ENCODE measurements at places on chromosomes 3 and 15.
A peak's percentile ranks its signal among the peaks of the same experiment; 100 is the strongest.

- no peak for DNase-seq
Observed at GRCh38 chr15:66631616-66632263, 65.9 kb upstream of the LCTL start.

GRCh38 chr3:11091088-11091590 is 63.2 kb upstream of the HRH1 start:
- DNase-seq, result no peak

DNA sequence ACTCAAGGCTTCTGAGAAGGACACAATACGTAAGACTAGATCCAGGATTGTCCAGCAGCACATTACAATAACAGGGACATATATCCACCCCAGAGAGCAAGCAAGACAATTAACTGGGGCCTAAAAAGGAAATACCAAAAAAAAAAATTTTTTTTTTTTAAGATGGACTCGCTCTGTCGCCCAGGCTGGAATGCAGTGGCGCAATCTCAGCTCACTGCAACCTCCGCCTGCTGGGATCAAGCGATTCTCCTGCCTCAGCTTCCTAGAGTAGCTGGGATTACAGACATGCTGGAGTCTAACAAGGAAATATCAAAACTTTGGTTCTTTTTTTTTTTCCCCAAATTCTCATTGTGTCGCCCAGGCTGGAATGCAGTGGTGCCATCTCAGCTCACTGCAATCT is 28.8 kb upstream of the IMPDH2 start:
- no peak for DNase-seq

DNA sequence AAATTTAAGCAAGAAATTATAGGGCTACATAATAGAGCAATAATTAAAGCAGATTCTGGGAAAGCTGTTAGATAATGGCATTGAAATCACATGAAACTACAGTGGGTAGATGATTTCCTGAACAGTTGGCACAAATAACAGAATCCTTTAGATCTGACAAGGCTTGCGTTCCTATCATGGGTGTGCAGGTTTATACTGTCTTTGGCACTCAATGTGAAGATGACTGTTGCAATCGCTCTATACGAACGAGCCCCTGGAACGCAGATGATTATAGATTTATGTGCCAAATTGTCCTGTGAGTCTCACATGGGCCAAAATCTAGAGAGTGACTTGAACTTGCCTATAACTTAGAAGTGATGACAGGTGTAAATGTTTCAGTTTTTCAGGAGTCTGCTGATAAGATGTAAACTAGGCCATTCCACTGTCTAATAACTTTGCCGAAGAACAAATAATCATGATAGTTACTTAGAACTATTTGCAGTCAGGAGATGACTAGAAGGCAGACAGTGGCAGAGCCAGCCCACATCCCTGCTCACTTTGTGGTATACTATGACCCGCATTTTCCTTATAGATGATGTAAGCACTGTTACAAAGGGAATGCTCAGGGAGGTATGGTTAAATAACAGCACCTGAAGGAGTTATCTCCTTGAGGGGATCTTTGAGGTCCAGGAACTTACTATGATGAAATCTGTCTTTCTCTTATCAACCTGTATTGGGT is 30.5 kb upstream of the TRPC1 start:
- no peak for DNase-seq

DNA sequence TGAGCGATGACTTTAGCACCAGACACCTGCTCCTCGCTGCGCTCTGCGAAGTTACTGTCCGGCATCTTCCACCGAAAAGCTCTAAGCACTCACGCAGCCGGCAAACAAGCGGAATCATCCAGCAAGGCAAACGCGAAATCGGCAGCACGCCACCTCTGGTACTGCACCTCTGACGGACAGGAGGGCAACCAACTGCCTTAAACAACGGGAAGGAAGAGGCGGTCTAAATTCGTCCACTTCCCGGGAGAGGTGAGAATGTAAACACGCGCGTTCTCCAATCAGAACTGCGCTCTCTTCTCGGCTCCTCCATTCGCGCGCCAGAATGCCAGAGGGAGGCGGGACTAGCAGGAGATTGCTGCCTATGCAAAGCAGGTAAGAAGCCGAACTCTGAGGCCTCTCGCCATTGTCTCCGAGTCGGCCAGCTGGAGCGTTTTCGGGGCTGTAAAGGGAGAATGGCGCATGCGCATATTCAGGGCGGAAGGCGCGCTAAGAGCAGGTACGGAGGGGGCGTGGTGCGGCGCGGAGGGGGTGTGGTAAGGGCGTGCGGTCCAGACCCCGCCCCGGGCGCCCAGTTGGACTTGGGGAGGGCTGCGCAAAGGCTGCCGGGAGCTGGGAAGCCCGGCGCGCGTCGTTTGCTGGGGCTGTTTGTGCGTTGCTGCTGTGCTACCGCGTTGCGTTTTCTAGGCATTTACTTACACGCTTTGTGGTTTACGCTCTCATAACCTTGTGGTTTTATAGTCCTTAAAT is at the start of the genes BTD and HACL1:
Gene BTD, plus strand, starts transcription at position 347 of the 747 bp plus-strand sequence. CDS start 33,695 bp downstream, outside the sequence.
Gene HACL1, minus strand, starts transcription at position 171 of the 747 bp plus-strand sequence. Its CDS starts 106 bp downstream, at position 65.
- DNase-seq, result peak; percentile 99

DNA sequence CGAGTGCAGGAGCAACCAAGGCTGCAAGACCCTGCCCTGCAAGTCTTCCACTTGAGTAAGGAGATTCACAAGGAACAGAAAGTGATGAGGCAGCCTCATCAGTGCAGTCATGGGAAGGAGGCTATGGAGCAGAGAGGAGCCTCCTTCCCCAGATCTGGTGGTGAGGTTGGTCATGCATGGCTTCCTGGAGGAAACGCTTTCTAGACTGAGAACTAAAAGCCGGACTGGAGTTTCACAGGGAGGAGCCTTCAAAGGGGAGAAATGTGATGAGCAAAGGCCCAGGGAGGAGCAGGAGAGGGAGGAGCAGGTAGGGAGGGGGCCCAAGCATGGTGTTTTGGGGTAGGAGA is 139.9 kb downstream of the SRGAP3 start:
- DNase-seq, result no peak

DNA sequence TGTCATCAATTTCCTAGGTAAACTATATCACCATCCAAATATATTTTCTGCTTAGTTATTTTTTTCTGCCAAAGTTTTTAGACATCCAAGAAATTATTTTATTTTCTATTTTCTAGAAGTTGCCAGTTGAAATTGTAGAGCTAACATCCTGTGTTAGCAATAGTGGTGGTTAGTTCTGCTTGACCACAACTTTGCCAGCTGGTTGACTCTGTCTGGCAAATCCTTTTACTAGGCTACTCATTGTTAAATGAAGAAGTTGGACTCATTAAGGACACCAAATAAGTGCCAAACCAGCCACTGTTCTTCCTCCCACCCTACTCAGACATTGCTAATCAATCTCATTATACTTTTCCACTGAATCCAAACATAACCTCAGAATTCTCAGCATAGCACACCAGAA is 15.4 kb upstream of the CRBN start:
- DNase-seq, result no peak

GRCh38 chr3:23438657-23439056 is 235.5 kb downstream of the UBE2E2 start:
- DNase-seq, result no peak

GRCh38 chr3:123386477-123387040 is 62.3 kb downstream of the ADCY5 start:
- DNase-seq, result no peak

DNA sequence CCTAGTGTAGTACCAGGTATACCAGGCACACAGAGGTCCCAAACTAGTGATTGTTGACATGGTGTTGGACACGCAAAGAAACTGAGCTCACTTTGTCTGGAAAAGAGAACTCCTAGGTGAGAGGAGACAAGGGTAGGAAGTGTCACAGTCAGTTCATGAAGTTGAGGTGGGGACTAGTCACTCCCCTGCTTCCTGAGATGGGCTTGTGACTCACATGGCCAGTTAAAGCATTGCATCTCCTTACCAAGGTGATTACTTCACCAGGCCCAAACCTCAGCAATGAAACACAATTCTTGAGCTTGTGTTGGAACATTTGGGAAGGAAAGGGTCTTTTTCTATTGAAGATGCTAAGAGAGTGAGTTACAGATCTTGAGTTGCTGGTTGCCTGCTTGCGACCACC is 49.2 kb upstream of the RAD18 start:
- no peak for DNase-seq

DNA sequence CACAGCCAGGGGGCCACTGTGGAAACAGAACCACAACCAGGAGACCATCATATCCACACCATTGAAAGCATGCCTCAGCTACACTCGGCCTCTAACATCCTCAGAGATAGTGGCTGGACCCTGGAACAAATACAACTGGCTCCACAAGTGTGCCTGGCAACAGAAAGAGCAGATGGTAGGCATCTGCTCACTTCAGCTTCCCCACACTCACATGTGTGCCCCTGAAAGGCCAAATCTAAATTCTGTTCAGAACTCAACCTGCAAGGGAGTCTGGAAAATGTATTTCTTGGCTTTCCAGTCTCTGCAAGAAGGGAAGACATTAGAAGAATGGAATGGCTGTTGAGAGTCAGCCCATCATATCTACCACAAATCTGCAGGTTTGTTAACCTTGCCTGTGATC is 54.7 kb upstream of the CTNNB1 start:
- DNase-seq, result no peak

DNA sequence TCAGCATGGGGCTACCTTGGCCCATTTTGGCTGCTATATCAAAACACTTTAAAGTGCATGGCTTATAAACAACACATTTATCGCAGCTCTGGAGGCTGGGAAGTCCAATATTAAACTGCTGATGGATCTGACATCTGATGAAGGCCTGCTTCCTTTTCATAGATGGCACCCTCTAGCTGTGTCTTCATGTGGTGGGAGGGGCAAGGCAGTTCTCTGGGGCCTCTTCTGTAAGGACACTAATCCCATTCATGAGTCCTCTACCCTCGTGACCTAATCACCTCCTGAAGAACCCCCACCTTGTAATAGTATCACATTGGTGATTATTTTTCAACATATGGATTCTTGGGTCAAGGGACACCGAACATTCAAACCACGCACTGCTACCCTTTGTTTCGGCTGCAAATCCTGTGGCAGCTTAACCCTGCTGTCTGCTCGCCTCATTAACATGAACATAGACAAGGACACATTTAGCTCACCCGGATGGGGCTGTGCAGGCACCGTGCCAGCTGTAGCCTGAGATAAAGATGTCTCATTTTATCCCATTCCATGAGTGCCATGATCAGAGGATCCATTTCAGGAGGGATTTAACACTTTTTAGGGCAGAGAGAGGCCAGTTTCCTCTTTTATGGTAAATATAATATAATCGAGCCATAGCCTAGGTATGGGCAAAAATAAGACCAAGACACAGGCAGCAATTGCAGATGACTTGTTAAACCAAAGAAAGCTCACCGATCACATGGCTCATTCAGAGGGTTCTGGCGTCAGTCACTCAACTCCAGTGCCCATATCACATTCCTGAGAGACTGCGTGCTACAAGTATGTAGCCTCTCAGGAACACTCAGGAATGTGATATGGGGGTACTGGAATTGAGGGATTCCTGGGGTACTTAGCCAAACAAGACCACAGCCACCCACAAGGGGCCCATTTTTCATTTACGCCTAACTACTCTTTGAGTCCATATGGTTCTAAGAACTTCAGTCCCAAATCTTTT is 251.1 kb upstream of the ST8SIA2 start:
- no peak for DNase-seq

DNA sequence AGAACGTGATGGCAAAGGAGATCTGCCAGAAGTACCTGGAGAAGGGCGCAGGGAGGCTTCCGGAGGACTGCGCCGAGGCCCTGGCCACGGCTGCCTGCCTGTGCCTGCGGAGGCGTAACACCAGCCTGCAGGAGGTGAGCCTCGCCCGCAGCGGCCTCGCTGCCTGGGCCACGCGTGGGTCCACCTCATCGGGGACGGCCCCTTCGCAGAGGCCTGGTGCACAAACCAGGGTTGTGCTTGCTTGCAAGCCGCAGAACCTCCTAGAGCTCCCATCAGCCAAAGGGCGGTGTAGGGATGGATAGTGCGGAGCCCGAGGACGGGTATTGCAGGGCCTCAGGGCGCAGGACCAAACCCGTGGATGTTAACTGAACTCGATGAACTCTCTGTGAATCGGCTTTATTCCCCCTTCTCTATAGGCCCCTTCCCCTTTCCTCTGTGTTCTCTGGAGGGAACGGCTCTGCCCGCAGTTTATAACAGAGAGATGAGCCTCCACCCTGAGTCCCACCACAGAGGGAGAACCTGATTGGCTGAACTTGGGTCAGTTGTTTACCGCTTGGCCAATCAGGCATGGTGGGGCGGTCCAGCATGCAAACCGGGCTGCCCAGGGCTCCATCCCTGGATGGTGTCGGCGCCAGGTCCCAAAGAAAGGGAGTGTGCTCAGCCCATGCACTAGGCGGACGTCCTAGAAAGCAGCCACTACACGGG is 13.6 kb upstream of the TATDN2 start:
- DNase-seq, result no peak

DNA sequence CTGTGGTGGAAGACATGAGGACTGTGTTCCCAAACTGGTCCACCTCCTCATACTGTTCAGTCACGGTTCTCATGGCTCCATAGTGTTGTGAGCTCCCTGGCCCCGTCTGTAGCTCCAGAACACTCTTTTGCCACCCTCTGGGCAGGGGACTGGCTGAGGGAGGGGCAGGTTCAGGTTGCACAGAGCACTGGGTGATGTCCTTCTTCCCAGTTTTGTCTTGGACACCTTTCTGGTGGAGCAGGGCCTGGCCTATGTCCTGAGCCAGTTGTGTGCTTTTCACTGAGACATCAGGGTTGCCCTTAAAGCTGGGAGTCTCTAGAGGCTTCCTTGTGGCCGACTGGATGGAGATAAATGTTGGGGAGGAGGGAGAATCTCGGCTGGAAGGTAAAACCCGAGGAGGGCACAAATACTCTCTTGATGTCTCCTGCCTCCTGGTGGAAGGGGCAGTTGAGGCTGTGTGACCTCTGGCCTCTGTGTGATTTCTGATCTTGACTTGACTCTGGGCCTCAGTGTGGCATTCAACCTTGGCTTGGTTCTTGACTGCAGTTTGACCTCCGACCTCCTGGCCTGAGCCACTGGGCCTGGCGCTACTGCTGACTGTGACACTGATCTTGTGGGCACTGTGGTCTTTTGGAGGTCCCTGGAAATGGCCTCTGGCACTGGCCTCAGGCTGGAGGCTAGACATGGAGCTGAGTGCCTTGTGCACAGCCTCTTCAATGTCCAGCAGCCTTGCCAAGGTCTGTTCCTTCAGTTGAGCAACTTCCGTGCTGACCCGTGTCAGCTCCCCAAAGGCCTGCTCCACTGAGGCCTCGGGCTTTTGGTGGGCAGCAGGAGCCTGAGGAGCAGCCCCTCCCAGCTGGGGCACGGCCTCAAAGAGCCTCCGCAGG is 8.1 kb downstream of the XIRP1 start:
- DNase-seq, result no peak

GRCh38 chr3:16066975-16067374 is 107.5 kb upstream of the GALNT15 start:
- DNase-seq, result no peak

DNA sequence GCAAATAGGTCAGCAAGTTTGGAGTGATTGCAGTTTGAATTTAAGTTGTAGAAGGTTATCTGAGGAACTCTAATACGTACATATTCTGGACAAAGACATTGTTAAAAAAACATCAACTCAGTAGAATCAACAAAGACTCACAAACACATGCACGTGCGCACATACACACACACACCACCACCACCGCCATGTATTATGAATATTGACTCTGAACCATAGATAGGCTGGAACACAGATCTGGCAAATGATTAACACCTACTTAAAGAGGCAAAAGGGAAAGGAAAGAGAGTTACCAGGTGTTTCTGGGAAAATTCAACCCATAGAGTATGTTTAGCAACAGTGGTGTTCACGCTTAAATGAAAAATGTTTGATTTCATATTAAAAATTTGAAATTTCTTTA is 334.2 kb upstream of the ALCAM start:
- no peak for DNase-seq

GRCh38 chr3:38984731-38985130 is 67.0 kb downstream of the SCN11A start:
- no peak for DNase-seq

- DNase-seq, result no peak
Observed at GRCh38 chr15:99719096-99719541, 14.1 kb downstream of the LYSMD4 start.

All from Caco-2 (cell line).